ENCODE measurements at places on chromosomes 7 and 10.
A peak's percentile ranks its signal among the peaks of the same experiment; 100 is the strongest.

DNA sequence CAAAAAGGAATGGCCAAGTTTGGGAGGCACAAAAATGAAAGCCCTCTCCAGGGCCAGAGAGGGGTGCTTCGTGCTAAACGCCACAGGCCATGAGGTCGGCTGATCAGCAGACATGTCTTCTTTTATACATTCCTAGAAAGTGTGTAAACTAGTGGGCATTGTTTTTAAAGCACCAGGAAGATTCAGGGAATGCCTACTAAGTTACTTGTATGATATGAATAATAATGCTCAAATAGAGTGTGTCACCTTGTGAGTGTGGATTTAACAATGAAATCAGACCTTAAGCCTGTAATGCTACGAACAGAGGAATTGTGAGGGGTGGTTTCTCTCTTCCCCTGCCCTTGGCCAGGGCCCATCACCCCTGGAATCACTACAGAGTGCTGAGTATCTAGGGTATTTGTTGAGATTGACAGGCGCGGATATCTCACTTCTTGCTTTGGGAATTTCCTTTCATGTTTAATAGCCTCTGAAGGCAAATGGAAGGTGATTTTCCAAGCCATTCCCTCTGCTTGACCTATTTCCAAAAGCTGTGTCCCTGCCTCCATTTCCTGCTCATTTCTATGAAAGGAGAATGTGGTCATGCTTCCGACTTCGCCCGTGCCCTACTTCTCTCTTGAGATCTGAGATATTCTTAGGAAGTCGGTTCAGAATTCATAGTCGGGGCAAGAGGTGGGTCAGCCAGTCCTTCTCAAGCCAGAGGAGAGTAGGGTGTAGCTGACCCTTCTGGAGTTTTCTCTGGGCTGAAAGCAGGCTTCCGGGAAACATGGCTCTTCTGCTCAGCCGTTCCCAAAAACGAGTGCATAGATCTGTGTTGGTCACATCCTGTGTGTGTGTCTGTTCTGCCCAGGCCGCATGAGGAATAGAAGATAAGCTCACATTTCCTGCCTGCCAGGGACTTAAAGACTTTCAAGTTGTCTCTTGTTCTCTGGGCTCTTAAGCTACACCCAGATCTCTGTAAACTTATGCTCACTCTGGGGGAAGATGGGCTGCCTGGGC, 167.8 kb upstream of the ITGB1 start:
- no peak for DNase-seq

DNA sequence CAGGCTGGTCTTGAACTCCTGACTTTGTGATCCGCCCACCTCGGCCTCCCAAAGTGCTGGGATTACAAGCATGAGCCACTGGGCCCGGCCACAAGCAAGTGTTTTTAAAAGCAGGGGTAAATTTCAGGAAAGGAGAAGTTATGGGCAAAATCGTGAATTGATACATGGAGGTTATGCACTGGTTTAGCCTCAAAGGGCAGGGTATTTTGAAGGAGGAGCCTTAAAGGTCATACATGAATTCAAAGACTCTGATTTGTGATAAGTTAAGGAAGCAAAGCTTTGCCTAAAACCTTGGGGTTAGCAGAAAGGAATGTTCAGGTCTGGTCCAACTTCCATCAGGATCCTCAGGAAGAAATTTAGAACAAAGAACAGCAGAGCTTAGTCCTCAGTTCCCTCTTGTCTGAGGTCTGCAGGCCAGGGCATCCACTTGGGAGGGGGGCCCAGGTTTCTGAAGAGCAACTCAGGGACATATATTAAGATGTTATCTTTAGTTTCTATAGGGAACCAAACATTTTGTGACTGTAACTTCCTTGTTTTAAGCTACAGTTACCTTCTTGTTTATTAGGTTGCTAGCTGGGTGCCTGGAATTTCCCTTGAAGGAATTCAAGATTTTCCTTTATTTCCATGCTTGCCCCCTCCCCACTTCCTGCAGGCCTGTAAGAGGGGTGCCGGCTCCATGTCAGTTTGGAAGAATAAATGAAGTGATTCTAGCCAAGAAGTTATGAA, 2.8 kb upstream of the REPIN1 start:
- DNase-seq, result no peak

DNA sequence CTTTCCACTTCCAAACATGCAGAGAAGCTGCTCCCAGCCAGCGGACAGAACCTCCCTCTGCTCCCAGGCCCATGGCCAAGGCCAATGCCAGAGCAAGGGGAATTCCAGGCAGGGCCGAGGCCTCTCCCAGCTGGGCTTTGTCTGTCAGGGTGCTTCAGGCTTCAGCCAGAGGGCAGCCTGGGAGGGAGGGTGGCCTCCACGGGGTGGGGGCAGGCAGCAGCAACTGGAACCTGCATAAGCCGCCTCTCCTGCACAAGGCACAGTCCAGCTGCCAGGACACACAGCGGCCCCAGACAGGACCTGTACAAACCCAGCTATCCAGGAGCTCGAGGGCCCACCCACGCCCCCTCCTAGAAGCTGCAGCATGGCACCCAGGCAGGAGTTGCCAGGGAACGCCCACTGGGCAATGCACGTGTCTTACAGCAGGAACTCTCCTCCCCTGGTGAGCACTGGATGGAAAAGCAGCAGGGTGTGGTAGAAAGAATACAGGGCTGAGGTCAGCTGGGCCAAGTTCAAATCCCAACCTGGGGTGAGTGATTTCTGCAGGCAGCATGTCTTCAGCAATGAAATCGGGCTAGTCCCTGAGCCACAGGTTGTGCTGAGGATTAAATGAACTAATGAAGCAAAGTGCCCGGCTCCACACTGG, 7.6 kb downstream of the FAM53B start:
- DNase-seq, result peak; percentile 36

GRCh38 chr10:129786216-129786615, 177.9 kb downstream of the EBF3 start:
- DNase-seq, result no peak

DNA sequence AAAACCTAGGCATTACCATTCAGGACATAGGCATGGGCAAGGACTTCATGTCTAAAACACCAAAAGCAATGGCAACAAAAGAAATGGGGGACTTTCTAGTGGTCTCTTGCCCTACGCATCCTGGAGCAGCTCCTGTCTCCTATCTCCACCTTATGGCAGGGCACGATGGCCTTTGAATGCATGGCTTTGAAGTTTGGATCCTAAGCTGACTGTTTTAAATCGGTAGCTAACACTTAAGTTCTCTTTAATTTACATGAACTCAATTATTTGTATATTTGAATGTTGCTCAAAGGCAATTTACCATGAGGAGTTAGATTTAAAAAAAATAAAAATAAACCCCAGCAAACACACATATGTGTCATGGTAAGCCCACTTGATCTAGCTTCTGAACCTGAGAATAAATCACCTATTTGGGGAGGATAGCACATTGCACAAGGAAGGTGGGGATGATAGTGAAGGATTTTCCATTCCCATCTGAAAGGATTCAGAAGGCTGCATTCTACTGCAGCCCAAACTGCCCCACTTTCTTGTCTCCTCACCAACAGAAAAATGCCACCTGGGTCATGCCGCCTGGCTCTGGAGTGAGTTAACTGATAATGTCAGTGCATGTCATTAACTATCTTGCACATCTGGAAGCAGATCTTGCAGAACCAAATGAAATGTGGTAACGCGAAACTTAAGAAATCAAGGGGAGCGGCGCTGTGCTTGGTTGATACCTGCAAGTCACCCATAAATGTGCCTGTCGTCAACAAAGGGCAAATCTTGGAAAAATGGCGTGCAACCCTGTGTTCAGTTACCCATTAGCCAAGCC, 12.4 kb downstream of the KLF6 start:
- no peak for DNase-seq

GRCh38 chr7:128137181-128137580, 103.9 kb upstream of the LEP start:
- DNase-seq, result no peak

GRCh38 chr10:59383436-59383835, 21.1 kb upstream of the FAM13C start:
- DNase-seq, result no peak

DNA sequence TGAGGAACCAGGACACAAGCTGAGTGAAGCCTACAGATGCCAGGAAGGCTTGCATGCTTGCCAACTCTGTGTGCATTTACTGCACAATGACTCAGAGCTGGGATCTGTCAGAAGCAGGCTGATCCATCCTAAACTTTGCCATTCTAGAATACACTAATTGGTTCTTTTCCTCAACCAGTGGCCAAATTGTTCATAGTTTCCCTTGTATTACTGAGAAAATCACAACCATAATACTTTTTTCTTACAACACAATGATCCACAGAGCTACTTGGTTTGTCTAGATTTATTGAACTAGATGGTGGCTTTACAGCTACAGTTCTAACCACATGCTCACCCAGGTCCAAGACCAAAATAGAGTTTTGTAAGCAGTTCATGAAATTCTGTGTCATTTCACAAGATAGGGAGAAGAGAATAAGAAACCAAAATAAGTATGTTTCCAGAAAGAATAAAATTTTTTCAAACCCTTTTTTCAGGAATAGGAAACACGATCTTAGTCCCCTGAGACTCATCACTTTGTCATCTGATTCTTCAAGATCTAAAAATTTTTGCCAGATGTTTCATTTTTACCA, 21.0 kb upstream of the LRRC17 start:
- peak; percentile 53 for DNase-seq

GRCh38 chr10:32963096-32963495, 5.1 kb upstream of the ITGB1 start:
- DNase-seq, result peak; percentile 80

GRCh38 chr7:93817004-93817403, 73.5 kb downstream of the TFPI2 start:
- no peak for DNase-seq

DNA sequence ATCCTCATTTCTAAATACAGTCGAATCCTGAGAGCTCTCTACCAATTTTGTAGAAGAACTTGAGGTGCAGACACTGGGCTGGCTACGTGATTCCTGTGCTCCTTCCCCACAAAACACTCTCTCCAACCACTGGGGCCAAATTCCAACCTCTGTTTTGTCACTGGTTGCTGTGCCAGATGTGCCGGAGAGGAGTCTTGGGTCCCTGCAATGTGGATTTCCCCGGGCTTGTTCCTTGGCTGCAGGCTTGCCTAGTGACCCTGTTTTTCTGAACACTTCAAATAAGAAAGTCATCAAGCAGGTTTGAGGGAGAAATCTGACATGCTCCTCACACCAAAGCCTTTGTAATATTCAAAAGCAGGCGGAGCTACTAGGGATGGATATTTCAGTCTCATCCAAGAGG, 44.4 kb upstream of the AGBL3 start:
- no peak for DNase-seq

- no peak for DNase-seq
Observed at GRCh38 chr7:91114232-91114631, 150.0 kb upstream of the FZD1 start.

DNA sequence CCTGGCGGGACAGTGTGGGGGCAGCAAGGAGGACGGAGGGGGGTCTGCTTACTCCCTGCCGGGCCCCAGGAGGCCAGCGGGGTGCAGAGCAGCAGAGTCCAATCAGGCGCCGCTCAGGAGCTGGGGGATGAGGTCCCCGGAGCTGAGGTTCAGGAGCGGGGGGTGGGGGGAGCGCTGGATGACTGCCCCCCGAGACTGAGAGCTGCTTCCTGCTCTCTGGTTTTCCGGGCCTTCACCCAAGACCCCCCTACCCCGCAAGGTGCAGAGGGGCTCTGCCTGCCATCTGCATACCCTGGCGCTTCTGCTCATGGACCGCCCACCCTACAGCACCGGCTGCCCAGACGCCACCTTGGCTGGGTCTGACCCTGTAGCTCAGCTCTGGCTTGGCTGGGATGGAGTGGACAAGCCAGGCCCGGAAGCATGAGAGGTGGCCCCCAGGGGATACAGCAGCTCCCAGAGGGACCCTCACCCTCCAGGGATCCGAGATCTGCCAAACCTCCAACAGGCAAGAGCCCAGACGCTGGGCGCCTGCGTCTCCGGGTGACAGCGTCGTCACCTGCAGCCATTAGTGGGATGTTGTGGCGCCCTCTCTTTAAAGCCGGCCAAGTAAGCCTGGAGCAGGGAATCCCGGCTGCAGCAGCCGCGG, 930 bp downstream of the KNDC1 start:
- DNase-seq, result no peak

DNA sequence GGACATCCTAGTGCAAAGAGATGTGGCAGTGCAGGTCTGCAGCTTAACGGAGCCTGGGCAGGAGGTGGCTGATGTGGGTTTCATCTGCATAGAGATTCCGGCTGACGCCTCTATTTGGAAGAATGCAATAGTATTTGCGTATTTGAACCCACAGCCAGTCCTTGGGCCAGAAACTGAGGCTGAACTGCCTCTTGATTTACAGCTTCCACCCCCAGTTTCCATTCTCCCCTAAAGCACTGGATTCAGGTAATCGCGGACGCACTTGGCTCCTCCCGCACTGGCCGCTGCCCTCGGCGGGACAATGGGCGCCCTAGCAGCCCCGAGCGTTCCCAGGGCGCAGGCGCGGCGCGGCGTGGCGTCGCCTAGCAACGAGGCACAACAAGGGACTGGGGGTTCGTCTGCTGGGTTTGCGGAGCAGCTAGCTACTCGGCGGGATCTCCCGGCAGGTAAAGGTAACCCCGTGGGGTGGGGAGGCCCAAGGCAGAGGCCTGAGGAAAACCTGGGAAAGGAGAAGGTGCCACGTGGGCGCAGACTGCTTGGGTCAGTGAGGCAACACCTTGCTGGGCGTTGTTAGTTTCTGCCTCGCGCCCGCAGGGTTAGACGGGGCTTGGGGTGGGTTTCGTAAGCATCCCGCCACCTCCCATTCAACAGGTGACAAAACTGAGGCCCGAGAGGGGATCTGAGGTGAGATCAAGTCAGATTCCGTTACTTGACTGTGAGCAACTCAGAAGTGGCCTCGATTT, at the start of gene ARMC3:
TSS of gene ARMC3 (plus strand) at position 393 of the 743 bp plus-strand sequence. CDS start 3,944 bp downstream, outside the sequence.
- peak; percentile 63 for DNase-seq

DNA sequence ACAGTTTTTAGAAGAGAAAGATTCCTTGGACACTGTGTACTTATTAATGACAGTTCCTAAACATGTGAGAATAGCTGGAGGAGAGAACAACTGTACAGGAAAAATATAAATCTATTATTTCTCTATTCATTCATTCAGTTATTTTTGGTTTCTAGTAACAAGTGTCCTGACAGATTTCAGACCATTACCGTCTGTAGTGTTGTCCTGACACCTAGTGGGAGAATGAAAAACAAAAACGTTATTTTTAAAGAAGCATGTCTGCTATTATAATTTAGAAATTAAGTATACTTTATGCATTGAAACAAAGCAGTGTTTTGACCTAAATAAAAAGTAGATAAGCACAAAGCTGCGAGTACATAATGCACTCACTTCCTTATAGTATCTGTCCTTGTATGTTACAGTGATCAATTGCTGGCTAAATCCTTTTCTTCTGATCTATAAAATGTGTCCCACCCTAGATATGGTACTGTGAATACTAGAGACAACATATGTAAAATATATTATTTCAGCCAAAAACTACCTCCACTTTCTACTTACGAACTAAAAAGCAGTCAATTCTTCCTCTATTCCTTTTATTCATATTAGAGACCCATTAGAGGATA, 575.6 kb downstream of the ARL4A start:
- peak; percentile 57 for DNase-seq

GRCh38 chr10:86182150-86182549, 184.4 kb downstream of the GRID1 start:
- DNase-seq, result no peak

- DNase-seq, result no peak
Observed at GRCh38 chr7:117872561-117873309, 506 bp downstream of the CTTNBP2 start.

GRCh38 chr7:45118889-45119331, 7.4 kb upstream of the TBRG4 start:
- DNase-seq, result no peak

All from A549 (cell line).